ENCODE measurements at places on chromosomes 5 and 9.

DNA sequence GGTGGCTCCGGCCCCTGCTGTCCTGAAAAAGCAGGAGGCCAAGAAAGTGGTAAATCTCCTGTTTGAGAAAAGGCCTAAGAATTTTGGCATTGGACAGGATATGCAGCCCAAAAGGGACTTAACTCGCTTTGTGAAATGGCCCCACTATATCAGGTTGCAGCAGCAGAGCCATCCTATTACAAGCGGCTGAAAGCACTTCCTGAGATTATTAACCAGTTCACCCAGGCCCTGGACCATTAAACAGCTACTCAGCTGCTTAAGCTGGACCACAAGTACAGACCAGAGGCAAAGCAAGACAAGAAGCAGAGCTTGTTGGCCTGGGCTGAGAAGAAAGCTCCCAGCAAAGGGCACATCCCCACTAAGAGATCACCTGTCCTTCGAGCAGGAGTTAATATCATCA is 89.7 kb downstream of the MLLT3 start:
- DNase-seq: no peak

GRCh38 chr9:75616841-75617566 is 273.5 kb upstream of the PCSK5 start:
- DNase-seq: no peak

GRCh38 chr5:45639040-45639439 is 57.1 kb downstream of the HCN1 start:
- no peak for DNase-seq

DNA sequence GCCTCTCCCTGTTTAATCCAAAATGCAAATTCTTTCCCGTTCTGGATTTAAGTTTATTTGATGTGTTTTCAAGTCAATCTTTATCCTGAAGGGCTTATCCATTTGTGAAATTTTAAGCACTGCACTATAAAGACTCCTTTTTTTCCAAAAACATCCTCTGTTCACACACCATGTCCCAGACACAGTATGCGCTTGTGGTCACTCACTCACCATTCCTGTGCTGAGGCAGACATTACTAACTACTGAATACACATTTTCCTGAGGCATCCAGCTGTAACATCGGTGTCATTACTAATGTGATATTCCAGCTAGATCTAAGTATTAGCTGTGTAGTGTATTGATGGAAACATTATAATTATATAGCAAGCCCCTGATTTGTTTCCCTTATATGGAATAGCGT is 298.4 kb downstream of the KCTD16 start:
- DNase-seq: no peak

DNA sequence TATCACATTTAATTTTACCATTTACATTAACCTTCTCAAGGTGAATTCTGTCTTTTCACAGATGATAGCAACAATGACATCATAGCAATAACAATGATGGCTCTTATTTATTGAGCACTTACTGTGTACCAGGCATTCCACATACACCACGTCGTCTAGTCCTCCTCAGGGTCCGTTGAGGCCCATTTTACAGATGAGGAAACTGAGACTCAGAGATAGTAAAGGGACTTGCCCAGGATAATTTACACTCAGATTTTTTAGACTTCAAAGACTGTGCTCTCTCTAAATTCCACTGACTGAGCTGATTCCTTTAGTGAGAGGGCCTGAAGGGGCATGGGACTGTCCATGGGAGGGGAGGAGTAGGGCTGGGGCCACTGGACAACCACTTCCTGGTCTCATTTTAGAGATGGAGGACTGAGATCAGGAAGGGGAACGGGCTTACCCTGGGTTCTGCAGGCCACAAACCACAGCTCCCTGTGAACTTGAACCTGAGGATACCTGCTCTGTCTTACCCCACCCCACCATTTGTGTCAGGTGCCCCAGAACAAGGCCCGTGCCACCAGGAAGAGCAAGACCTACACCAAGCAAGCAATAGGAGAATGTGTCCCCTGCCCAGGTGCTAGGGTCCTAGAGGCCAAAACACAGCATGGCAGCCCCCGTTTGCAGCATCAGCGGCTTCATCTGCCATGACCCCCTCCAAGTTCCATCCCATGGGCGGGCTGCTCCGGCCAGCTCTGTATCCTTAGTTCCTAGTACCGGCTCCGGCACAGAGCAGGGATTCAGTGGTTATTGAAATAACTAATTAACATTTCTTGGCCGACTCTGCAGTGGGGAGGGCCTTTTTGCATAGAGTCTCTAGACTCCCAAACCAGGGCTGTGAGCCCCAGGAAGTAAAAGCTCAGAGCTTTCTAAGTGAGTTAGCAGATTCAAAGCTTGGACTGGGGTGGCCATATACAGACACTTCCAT is 96.6 kb downstream of the RGS3 start:
- DNase-seq: no peak

DNA sequence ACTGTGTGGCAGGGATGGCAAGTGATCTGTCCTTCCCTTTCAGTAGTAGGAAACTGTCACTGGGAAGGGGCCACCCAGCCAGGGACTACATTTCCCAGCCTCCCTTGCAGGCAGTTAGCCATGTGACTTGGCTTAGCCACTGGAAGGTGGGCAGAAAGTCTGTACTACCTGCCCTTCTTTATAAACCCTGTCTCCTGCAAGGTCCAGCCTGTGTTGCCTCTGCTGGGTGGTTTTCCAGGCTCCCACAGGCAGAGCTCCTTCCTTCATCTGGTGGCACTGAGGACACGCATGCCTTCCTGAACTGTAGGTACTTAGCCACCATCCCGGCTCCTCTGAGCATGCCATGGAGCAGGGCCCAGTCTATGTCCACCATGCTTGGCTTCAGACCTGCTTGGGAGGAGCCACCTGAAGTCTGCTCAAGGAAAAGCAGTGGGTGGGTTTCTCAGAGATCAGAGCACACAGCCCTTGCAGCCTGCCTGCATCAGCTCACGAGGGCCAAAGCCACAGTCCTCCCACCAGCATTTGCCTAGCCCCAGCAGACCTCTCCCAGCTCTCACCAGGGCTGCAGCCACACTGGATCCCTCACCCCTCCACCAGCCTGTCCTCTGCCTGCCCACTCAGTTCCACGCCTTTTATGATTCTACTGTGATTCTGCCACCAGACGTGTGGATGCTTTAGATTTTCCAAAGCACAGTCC is 16.7 kb upstream of the SLC25A51 start:
- DNase-seq: peak; percentile 75

- DNase-seq: no peak
Measured at GRCh38 chr5:153896701-153897100, 142.0 kb downstream of the FAM114A2 start.

- DNase-seq: no peak
Measured at GRCh38 chr5:14357441-14357840, 214.3 kb downstream of the TRIO start.

DNA sequence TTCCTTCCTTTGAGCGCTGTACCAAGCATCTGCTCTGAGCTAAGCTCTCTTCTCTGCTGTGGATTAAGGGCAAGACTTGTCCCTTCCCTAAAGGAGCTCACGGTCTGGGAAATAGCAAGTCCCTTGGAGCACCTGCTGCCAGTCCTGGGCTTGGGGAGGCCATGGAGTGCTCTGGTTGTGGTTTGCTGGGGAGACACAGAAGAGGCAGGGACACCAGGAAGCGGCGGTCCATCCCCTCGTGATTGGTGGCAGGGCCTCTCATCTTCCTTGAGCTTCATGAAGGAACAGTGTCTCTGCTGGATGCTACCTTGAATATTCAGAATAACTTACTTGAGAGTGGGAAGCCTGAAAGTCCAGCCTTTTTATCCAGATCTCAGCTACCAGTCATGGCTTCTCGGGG is 35.3 kb downstream of the COL5A1 start:
- no peak for DNase-seq

GRCh38 chr5:134371834-134372340 is 518 bp downstream of the UBE2B start:
- peak; percentile 55 for DNase-seq

All from HAP-1 (cell line).